ENCODE measurements at places on chromosomes 6 and 20. TPM values are rescaled to one million over a fixed set of nuclear protein-coding genes. Genes with fewer than 3 reads are reported as not detected.

PDYN gene
- 0.55 TPM for polyA plus RNA-seq

TOP1 gene
- 97.7 TPM for polyA plus RNA-seq

THBD gene
- 5.5 TPM for polyA plus RNA-seq

SIRPB1 gene
- polyA plus RNA-seq, result 1.5 TPM

RFX6 gene
- not detected for polyA plus RNA-seq

FOXA2 gene
- polyA plus RNA-seq, result 0.09 TPM

LY6G6F gene
- 1.0 TPM for polyA plus RNA-seq

HLA-DRB5 gene
- polyA plus RNA-seq, result 2.3 TPM

RCAN2 gene
- polyA plus RNA-seq, result 14.8 TPM

NR2E1 gene
- not detected for polyA plus RNA-seq

MYB gene
- 4.3 TPM for polyA plus RNA-seq

CST7 gene
- 0.38 TPM for polyA plus RNA-seq

HCK gene
- polyA plus RNA-seq, result 2.5 TPM

PI3 gene
- polyA plus RNA-seq, result not detected

SNX9 gene
- polyA plus RNA-seq, result 41.4 TPM

RUNX2 gene
- polyA plus RNA-seq, result 2.7 TPM

CLVS2 gene
- 0.24 TPM for polyA plus RNA-seq

Measured in renal pelvis (tissue), 12 donors.